ENCODE measurements at places on chromosomes 13 and 19. TPM values are rescaled to one million over a fixed set of nuclear protein-coding genes. Genes with fewer than 3 reads are reported as not detected.

Gene TEKTIP1
- polyA plus RNA-seq, result 5.6 TPM

Gene TBC1D4
- 60.2 TPM for polyA plus RNA-seq

Gene HCST
- polyA plus RNA-seq, result 3.2 TPM

Gene RASAL3
- polyA plus RNA-seq, result 1.4 TPM

Gene HSD17B14
- polyA plus RNA-seq, result 25.9 TPM

Gene CA11
- 20.5 TPM for polyA plus RNA-seq

Gene THOP1
- 41.4 TPM for polyA plus RNA-seq

Gene CYSLTR2
- polyA plus RNA-seq, result 0.46 TPM

Gene GJB6
- polyA plus RNA-seq, result 2.3 TPM

Gene UBE2M
- polyA plus RNA-seq, result 101 TPM

Gene KRTDAP
- 0.49 TPM for polyA plus RNA-seq

Gene GAPDHS
- not detected for polyA plus RNA-seq

Gene EBI3
- not detected for polyA plus RNA-seq

Gene HIPK4
- polyA plus RNA-seq, result 0.14 TPM

Gene OLFM2
- 29.2 TPM for polyA plus RNA-seq

Gene PEX11G
- 4.9 TPM for polyA plus RNA-seq

Gene SOHLH2
- 3.5 TPM for polyA plus RNA-seq

Gene ZNF221
- polyA plus RNA-seq, result 6.8 TPM

Gene PTGER1
- 4.7 TPM for polyA plus RNA-seq

Gene IGFL2
- polyA plus RNA-seq, result not detected

Gene PDX1
- polyA plus RNA-seq, result not detected

Gene LIPE
- polyA plus RNA-seq, result 10.1 TPM

All from right renal pelvis (tissue), 4 donors.